ENCODE measurements at places on chromosomes 13 and 19.

DNA sequence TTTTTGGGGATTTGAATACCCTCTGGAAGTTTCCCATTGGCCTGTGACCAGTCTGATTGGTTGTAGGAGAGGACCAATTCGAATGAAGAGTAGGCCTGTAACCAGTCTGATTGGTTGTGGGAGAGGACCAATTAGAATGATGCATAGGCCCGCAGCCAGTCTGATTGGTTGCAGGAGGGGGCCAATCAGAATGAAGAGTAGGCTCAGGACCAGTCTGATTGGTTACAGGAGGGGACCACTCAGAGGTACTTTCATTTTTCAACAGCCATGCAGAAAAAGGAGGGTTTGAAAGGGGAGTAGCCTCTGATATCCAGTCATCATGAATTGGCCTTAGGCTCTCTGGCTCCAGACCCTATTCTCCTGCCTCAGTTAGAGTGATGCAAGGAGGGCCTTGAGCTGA is 30.4 kb upstream of the SLC1A5 start:
- no peak for DNase-seq

DNA sequence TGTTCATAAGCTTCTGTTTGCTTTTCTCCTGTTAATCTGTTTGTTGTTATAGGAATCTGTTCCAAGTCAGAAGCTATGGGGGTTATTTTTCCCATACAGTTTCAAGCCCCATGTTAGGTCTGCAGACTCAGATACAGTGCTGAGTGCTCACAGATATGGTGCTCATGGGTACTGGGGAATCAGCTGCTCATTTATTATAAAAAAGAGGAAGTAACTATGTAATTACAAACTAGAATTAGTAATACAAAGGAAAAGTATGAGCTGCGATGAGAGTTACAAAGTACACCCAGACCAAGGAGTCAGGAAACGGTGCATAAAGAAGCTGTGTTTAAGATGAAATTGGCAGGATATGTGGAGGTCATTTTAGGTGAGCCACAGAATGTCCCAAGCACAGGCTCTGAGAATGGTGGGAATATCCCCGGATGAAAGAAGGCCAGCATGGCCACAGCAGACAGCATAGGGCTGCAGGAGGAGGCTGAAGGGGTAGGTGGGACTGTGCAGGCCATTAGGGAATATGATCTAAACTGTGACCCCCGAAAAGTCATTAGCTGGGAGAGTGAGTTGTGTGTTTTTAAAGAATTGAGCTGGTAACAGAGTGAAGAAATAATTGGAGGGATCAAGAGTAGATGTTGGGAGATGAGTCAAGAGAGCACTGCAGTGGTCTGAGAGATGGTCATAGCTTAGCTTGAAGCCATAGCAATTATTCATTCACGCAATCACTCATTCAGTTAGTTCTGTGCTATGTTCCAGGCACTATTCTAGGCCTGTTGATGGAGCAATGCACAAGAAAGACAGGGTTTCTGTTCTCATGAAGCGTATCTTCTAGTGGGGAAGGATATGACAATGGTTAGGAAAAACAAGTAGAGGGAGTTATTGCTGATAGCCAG is 177.4 kb upstream of the UBL3 start:
- DNase-seq = no peak

GRCh38 chr13:20823071-20823470 is 49.3 kb upstream of the EEF1AKMT1 start:
- no peak for DNase-seq

DNA sequence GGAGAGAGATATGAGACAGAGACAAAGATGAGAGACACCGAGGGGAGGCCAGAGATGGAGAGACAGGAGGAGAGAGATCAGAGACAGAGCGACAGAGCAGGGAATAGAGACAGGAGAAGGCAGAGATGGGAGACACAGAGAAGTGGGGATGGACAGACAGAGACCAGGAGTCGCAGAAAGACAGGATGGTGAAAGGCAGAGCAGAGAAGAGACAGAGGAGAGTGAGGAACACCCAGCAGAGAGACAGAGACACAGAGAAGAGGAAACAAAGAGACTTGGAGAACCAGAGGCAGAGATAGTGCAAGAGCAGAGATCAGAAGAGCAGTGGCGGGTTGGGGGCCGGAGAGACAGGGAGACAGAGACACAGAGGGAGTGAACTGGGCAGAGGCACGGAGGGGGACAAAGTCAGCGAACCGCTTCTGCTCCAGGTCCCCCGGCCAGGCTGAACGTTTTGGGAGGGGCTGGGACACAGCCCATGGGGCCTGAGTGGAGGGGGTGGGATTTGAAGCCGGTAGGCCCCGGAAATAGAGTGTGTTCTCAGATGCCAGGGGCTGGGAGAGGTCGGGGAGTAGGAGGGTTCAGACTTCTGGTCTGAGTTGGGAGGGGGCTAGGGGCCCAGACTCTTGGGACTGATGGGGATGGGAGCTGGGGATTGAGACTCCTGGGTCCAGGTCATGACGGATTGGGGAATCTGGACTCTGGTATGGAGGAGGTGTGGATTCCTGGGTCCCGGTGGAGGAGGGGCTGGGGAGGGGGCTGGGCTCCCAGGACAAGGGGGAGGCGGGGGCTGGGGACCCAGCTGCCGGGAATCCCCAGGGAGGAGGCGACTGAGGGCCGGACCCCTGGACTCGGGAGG is 654 bp downstream of the ZNF579 start:
- peak; percentile 41 for DNase-seq

DNA sequence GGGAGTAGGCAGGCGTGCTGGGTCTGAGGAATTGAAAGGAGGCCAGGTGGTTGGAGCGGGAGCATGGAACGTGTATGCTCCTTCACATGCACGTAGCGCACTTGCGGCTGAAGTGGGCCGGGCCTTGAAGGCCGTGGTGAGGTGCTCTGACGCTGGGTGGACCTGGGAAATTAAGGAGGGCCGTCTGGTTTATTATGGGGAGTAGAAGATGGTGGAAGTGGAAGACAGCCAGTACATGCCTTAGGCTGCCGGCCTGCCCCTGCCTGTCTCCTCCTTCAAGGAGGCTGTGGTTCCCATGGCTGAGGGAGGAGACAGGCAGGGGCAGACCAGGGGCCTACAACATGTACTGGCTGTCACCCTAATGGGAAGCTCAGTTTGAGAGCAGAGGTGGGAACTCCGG is 23.9 kb downstream of the GATAD2A start:
- no peak for DNase-seq

- no peak for DNase-seq
These were observed 26.9 kb downstream of the UFM1 start for GRCh38 chr13:38376546-38376945.

DNA sequence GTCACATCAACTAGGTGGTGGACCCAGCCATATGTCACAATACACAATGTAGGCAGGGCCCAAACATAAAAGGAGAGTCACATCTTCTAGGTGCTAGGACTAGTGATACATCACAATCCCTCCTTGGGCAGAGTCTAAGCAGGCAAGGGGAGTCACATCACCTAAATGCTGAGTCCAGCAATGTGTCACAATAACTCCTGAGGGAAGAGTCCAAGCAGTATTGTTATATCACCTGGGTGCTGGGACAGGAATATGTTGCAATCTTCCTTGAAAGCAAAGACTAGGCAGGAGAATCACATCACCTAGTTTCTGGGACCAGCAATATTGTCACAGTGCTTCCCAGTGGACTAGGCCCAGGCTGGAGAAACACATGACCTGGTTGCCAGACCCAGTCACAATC is 29.4 kb upstream of the ZNF729 start:
- DNase-seq = no peak

GRCh38 chr13:50140153-50140552 is 124.9 kb downstream of the KCNRG start:
- no peak for DNase-seq

DNA sequence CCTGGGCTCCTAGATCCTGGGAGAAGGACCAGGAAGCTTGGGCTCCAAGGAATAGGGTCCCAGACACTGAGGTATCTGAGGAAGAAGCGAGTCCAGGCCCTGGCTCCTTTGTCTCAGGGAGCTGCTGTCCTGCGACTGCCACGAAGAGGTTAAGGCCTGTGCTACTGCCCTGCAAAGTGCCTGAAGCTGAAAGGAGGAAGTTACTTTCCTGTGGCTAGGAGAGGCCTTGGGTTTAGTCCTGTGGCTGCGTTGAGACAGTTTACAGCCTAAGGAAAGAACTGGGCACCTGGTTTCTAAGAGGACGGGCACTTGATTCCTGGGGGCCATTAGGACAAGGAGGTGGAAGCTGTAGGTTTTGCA is 2.8 kb downstream of the MYADM start:
- peak; percentile 88 for DNase-seq

- no peak for DNase-seq
These were observed 8.7 kb upstream of the CKM start for GRCh38 chr19:45331411-45331810.

- no peak for DNase-seq
These were observed 24.9 kb upstream of the TDRD3 start for GRCh38 chr13:60372141-60372540.

DNA sequence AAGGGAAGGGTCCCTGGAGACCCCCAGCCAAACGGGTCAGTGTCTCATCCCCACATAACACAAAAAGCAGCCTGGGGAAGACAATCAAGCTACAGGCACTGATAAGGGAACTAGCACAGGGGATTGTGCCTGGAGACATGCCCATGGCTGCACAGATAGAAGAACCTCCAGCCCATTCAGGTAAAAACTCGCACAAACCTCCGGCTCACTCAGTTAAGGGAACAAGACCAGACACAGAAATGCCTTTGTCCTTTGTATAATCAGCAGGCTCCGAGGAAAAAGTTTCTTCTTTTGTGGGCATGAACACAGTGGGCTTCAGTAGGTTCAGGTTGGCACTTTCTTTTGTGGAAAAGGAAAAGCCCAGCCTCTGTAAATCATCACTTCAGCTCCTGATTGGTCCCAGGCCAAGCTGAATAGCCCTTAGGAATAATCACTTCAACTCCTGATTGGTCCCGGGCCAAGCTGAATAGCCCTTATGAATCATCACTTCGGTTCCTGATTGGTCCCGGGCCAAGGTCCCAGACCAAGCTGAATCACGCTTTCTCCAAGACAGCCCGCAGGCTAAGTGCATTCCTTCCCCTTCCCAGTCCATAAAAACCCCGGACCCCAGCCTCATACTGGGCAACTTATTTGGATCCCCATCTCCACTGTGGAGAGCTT is 5.0 kb upstream of the ZNF230 start:
- no peak for DNase-seq

- DNase-seq = no peak
These were observed 2.1 kb downstream of the SIX5 start for GRCh38 chr19:45766869-45767346.

DNA sequence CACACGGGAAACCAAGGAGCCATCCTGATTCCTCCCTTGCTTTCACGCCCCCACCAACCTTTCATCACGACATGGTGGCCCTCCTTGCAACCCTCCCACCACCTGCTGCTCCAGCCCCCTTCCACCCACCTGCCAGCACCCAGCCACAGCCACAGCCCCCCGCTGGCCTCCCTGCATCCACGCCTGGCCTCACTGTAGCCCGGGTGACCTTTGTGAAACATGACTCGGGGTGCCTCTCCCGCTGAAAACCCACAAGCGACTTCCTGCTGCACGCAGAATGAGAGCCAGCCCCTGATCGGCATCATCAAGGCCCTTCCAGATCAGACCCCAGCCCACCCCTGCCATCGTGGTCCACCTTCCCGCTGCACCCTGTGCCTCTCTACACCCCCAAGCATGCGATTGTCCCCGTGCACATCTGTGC is 14.9 kb downstream of the POP4 start:
- DNase-seq = no peak

DNA sequence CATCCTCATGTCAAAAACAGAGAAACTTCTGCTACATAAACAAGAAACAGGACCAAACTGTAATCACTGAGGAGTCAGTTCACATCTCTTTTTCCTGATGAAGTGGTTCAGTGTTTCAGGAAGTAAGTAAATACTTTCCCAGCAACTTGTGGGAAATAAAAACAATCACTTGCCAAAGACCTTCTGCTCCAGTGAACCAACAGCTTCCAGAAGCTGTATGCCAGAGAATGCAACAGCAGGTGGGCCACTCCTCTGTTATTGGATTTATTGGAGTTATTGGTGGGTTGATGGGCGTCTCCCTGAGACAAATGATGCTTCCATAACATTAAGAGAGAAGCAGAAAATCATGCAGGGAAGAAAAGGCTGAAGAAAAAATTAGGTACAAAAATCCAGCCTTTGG is 9.9 kb downstream of the SLC6A16 start:
- no peak for DNase-seq

GRCh38 chr13:114124921-114125320 is 7.5 kb downstream of the RASA3 start:
- peak; percentile 77 for DNase-seq

DNA sequence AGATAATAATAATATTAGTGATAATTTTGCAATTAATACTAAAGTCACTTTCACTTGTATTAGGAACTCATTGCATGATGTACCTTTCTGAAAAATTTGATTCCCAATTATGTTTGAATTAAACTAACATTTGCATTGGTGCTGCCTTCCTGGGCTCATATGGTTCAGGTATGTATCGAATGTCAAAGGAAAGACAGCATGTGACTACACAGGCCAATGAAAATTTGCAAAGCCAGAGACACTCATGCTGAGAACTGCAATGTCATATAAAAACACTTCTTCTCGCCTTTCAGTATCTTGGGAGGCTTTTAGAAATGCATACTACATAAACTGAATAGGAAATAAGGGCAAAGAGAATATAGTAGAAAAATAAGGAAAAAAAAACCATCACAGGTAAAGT is 44.3 kb downstream of the RAP2A start:
- no peak for DNase-seq

GRCh38 chr19:11191273-11191755 is 6.0 kb downstream of the KANK2 start:
- DNase-seq = peak; percentile 81

DNA sequence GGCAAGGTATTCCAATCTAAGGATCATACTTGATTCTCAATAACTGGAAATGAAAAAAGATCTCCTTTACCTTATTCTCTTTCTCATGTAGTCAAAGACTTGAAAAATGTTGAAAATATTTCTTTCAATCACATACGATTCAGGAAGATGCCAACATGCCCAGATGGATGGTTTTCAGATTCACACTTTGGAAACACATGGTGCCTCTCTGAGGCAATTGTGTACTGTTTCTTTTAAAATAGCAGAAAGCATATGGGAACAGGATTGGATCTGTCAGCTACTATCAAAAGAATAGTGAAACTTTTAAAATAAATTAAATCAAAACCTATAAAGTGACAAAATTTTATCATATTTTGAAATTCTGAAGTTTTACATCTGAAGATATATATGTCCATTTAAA is 222.4 kb downstream of the SPRY2 start:
- DNase-seq = no peak

All from suppressor macrophage (primary cell).